ENCODE measurements at places on chromosomes 16 and 17. TPM values are rescaled to one million over a fixed set of nuclear protein-coding genes. Genes with fewer than 3 reads are reported as not detected.

DNA sequence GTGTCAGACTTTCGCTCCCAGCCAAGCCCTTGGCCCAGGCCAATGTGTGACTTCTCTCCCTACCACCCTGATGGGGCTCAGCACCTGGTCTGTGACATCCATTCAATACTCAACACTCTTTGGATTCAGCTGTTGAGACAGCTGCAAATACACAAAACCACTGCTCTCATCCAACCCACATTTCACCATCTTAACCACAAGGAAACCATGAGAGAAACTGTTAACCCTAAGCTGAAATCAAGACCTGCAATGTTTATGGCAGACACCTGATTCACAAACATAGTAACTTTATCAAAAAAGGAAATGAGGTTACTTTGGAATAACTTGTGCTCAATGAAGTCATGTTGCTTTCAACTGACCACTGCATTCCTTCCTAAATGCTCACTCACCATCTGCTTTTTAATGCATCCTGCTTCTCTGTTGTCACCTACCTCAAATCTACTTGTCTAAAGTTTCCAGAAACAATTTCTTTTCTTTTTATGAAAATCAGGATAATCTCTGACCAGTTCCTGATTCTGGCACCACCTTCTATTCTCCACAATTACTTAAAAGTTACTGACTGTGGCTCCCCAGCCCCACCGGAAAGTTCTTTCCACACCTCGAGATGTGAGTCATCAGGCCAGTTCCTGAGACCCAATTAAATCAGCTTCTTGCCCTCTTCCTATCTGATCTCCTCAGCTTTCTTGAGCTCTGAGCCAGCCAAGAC, 88.2 kb downstream of the NOG start:
- H3K27ac ChIP-seq, result no peak overlapping the region
- peaks cover 33% of the 10 kb centered on the region for H3K27me3 ChIP-seq
- peak; percentile 46 for DNase-seq

GRCh38 chr17:3843935-3844516, 2.0 kb downstream of the NCBP3 start:
- peak overlapping the region; percentile 84 for H3K4me3 ChIP-seq
- peak; percentile 72 for DNase-seq
- H3K27ac ChIP-seq, result peak overlapping the region; percentile 64
- no peaks in the 10 kb centered on the region for H3K27me3 ChIP-seq

DNA sequence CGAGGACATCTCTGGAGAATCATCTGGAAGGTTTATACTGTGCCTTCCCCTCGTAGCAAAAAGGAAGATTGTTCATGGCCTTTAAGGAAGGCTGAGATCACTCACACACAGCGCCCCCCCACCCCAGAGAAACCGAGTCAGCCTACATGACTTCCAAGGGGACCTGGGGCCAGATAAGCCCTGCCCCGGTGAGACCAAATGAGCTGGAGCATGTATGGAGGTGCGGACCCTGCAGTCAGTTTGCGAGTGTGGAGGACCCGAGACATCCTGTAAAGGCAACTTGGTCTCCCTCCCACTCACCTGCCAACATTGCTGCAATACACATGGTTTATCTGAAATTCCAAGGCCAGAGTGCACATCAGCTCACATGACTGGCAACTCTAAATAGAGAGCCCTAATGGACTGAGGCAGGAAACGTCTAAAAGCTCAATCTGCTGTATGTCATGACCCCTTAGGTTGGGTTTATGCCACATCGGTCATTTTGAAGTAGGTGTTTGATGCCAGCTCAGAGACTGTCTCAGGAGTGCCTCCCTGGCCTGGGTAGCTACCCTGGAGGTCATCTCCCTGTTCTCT, 233.6 kb downstream of the CPPED1 start:
- peak overlapping the region; percentile 17 for H3K27ac ChIP-seq
- no peak for DNase-seq
- peaks cover 36% of the 10 kb centered on the region for H3K4me1 ChIP-seq
- no peaks in the 10 kb centered on the region for H3K27me3 ChIP-seq

Gene B4GALNT2
- 0.02 TPM for total RNA-seq

- peak; percentile 73 for DNase-seq
- H3K4me3 ChIP-seq, result no peak overlapping the region
- no peaks in the 10 kb centered on the region for H3K36me3 ChIP-seq
- H3K27me3 ChIP-seq, result peaks cover 12% of the 10 kb centered on the region
- no peak overlapping the region for H3K27ac ChIP-seq
- H3K4me1 ChIP-seq, result no peaks in the 10 kb centered on the region
These were observed 92.8 kb downstream of the IRX3 start for GRCh38 chr16:54193665-54194333.

GRCh38 chr17:61496957-61497653, 44.9 kb downstream of the TBX4 start:
- no peak overlapping the region for H3K27ac ChIP-seq
- peaks cover 10% of the 10 kb centered on the region for H3K27me3 ChIP-seq
- no peak for DNase-seq
- H3K4me3 ChIP-seq, result no peak overlapping the region
- no peaks in the 10 kb centered on the region for H3K36me3 ChIP-seq

Gene SLC38A8
- total RNA-seq, result not detected

DNA sequence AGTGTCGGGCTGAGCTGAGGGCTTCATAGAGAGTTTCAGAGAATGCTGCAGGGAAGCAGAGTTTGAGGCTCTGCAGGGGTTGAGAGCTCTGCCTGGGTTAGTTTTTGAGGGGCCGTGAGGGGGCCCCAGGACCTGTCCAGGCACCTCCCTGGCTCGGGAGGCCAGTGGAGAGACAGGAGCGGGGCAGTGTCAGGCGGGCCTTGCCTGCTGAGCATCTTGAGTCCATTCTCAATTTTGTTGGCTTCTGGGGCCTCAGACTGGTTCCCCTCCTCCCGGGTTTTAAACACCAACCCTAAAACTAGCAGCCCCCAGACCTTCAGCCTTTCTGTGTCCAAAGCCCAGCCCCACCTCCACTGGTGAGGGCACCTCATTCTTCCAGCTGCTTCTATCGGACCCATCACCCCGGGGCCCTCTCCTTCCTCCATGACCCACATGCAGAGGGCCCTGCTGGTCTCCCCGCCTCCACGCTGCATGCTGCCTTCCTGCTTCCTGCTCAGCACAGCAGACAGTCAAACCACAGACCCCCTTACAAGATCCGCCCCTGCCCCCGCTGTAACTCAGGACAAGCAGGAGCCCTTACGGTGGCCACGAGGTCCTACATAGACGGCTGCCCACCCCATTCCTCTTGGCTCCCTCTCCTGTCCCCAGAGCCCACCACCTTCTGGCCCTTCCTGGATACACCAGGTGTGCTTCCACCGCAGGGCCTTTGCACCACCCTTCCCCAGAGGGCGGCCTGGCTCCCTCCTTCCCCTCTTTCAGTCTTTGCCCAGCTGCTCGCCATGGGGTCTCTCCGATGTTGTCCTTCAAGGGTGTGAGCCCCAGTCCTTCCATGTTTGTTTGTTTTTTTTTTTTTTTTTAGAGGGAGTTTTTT, 3.8 kb downstream of the RNF213 start:
- H3K27me3 ChIP-seq, result no peaks in the 10 kb centered on the region
- peak; percentile 74 for DNase-seq
- peak overlapping the region; percentile 91 for H3K27ac ChIP-seq
- peaks cover 40% of the 10 kb centered on the region for H3K36me3 ChIP-seq
- H3K4me1 ChIP-seq, result peaks cover 46% of the 10 kb centered on the region
- H3K4me3 ChIP-seq, result peak overlapping the region; percentile 98

- H3K27me3 ChIP-seq, result no peaks in the 10 kb centered on the region
- no peaks in the 10 kb centered on the region for H3K4me1 ChIP-seq
- no peak overlapping the region for H3K27ac ChIP-seq
- no peak for DNase-seq
- H3K4me3 ChIP-seq, result no peak overlapping the region
These were observed 33.5 kb upstream of the DNAH9 start for GRCh38 chr17:11564589-11565380.

Gene DNASE1L2
- 0.51 TPM for total RNA-seq

DNA sequence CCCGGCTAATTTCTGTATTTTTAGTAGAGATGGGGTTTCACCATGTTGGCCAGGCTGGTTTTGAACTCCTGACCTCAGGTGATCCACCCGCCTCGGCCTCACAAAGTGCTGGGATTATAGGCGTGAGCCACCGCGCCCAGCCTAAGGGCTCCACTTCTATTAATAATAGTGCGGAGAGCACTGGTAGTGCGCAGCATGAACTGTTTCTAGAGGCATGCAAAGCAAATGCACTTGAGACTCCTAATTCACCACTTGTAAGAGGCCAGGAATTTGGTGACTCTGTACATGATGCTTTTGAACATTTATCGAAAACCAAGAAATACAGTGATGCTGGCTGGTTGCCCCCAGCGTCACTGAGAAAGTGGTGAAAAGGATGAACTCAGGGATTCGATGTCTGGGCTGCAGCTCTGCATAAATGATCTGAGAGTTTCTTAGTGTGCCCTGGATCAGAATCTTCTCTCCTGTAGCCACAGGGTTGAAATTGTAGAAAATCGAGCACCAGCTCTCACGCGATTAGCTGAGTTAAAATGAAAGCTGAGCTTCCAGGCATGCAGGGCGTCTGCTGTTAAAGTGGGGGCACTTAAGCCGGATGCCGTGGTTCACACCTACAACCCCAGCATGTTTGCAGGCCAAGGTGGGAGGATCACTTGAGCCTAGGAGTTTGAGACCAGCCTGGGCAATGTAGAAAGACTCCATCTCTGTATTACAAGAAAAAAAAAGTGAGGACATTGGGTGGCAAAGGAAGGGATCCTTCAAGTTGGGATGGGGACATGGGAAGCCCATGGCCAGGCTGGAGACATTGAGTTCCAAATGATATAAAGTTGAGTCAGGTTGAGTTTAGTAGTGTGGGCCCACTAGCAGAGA, 4.8 kb downstream of the RNF213 start:
- no peaks in the 10 kb centered on the region for H3K27me3 ChIP-seq
- H3K36me3 ChIP-seq, result peaks cover 40% of the 10 kb centered on the region
- H3K4me1 ChIP-seq, result peaks cover 47% of the 10 kb centered on the region
